ENCODE measurements at places on chromosomes 5 and 9. TPM values are rescaled to one million over a fixed set of nuclear protein-coding genes. Genes with fewer than 3 reads are reported as not detected.

DNA sequence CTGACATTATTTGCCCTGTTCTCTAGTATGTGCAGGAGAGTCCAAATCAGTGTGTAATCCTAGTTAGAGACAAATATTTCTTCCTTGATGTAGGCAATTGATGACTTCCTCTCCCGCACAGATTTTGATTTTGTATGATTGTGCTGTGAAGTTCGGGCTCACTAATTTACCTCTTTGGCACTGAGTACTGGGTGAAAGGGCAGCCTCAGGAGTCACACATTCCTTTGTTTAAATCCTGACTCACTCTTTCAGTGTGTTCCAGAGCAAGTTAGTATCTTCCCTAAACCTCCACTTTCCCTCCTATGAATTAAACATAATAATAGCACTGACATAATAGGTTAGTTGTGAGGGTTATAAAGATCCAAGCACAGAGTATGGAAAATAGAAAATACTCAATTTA is 269.7 kb downstream of the ISL1 start:
- no peaks in the 10 kb centered on the region for H3K36me3 ChIP-seq
- H3K4me3 ChIP-seq = no peak overlapping the region
- no peak overlapping the region for H3K27ac ChIP-seq
- no peaks in the 10 kb centered on the region for H3K4me1 ChIP-seq

GRCh38 chr5:11892832-11893231 is 11.4 kb downstream of the CTNND2 start:
- H3K27ac ChIP-seq = no peak overlapping the region
- no peak overlapping the region for H3K4me3 ChIP-seq
- H3K27me3 ChIP-seq = peaks cover 3% of the 10 kb centered on the region
- DNase-seq = no peak
- no peaks in the 10 kb centered on the region for H3K36me3 ChIP-seq

DNA sequence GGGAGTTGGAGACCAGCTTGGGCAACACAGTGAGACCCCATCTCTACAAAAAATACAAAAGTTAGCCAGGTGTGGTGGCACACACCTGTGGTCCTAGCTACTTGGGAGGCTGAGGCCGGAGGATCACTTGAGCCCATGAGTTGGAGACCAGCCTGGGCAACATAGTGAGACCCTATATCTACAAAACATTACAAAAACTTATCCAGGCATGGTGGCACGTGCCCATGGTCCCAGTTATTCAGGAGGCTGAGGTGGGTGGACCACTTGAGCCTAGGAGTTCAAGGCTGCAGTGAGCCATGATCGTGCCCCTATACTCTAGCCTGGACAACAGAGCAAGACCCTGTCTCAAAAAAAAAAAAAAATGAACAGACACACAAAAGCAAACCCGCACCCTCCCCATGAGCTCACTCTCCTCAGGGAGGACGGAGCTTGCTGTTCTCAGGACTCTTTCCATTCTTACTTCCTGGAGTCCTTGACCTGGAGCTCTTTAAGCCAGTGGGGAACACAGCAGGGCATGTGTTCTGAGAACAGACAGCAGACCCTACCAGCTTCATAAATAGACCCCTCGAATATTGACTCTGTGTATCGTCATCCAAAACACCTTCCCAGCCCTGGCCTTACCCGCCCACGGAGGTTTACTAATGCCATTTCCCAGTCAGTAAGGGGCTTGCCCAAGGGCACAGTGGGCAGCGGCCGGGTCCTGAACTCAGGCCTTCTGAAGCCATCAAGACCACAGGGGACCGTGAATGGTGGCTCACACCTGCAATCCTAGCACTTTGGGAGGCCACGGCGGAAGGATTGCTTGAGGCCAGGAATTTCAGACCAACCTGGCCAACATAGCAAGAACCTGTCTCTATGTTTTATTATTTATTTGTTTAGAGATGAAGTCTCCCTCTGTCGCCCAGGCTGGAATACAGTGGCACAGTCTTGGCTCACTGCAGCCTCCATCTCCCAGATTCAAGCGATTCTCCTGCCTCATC is 11.1 kb downstream of the PTGES2 start:
- H3K4me3 ChIP-seq = no peak overlapping the region
- H3K4me1 ChIP-seq = no peaks in the 10 kb centered on the region
- no peaks in the 10 kb centered on the region for H3K27me3 ChIP-seq

DNA sequence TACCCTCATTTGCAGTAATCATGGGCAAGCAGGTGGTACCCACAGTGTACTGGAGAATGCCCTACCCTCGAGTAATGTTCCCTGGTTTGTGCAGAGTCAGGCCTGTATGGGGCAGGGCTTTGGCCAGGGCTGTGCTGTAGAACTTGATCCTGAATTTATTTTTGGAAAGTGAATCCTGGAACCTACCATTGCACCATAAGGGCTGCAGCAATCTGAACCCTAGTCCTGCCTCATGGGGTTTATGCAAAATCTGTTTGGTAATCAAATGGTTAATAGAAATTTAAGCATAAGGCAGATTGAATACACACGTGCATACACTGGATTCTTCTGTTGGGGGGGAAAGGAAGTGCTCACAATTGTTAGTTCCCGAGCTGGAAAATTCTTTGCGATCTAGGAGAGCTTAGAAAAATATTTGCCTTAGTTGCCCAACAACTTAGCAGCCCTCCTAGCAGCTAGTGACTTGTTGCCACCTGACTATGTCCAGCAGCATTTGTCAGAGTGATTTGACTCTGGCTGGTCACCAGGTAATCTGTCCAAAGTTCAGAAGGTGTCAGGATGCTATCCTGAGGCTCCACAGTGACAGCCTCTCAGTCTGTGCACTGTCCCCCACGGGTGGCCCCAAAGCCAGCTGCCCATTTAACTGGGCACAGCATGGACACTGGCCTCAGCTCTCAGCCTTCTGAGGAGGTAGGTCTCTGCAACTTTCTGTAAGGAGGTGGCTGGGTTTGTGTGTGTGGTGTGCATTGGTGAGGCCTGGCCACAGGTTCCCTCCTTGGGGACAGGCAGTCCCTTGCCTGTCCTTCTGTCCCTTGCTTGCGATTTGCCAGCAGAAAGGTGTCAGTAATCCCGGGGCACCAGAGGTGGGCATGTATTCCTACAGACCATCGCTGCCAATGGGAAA is 8.3 kb downstream of the MVB12B start:
- H3K27ac ChIP-seq = peak overlapping the region; percentile 21
- H3K36me3 ChIP-seq = no peaks in the 10 kb centered on the region
- no peak overlapping the region for H3K4me3 ChIP-seq
- no peaks in the 10 kb centered on the region for H3K4me1 ChIP-seq

- H3K27ac ChIP-seq = no peak overlapping the region
- H3K27me3 ChIP-seq = no peaks in the 10 kb centered on the region
- no peaks in the 10 kb centered on the region for H3K4me1 ChIP-seq
- no peak for DNase-seq
These were observed 178.3 kb downstream of the AP3B1 start for GRCh38 chr5:78116167-78116566.

GRCh38 chr5:38069360-38069759 is 189.0 kb upstream of the EGFLAM start:
- no peaks in the 10 kb centered on the region for H3K36me3 ChIP-seq
- H3K27me3 ChIP-seq = no peaks in the 10 kb centered on the region
- H3K4me3 ChIP-seq = no peak overlapping the region
- no peak overlapping the region for H3K27ac ChIP-seq
- DNase-seq = no peak

The FSTL4 gene
- 0.98 TPM for total RNA-seq

GRCh38 chr5:42715785-42716184 is 40.8 kb upstream of the CCDC152 start:
- DNase-seq = no peak
- no peak overlapping the region for H3K4me3 ChIP-seq
- H3K36me3 ChIP-seq = no peaks in the 10 kb centered on the region

DNA sequence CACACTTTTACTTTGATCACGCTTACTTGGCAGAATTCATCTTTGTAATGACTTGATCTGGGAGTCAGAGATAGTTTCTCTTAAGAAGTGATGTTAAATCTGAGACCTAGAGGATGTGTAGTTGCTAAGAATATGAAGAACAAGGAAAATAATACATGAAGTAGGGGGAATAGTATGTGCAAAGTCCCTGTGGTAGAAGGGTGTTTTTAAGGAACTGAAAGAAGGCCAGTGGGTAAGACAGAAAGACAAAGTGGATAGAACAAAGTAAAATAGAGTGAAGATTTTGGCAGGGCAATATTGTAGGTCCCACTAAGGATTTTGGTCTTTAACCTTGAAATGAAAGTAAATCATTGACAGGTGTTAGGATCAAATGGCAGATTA is 17.8 kb upstream of the MSANTD3 start:
- H3K27ac ChIP-seq = no peak overlapping the region
- no peak overlapping the region for H3K4me3 ChIP-seq
- no peaks in the 10 kb centered on the region for H3K4me1 ChIP-seq
- DNase-seq = no peak
- no peaks in the 10 kb centered on the region for H3K36me3 ChIP-seq
- no peaks in the 10 kb centered on the region for H3K27me3 ChIP-seq

GRCh38 chr5:72855821-72856220 is 39.4 kb downstream of the TNPO1 start:
- H3K36me3 ChIP-seq = no peaks in the 10 kb centered on the region
- H3K27me3 ChIP-seq = no peaks in the 10 kb centered on the region
- no peak overlapping the region for H3K4me3 ChIP-seq
- H3K4me1 ChIP-seq = no peaks in the 10 kb centered on the region
- no peak for DNase-seq

All from breast epithelium (tissue), 4 donors.